Activated CD4-positive, alpha-beta memory T cell treated with anti-CD3 and anti-CD28 coated beads, Interleukin-2, amount 10 ng/mL, durations not matched to agents 7 days and 5 days (primary cell): ENCODE measurements at places on chromosomes 16 and 17. TPM values are rescaled to one million over a fixed set of nuclear protein-coding genes. Genes with fewer than 3 reads are reported as not detected.

- DNase-seq: no peak
These were observed 72.6 kb downstream of the TMEM100 start for GRCh38 chr17:55649957-55650597.

GRCh38 chr17:27417596-27418365, 38.5 kb upstream of the KSR1 start:
- no peak for DNase-seq

- no peak for DNase-seq
These were observed 346.9 kb downstream of the FOXL1 start for GRCh38 chr16:86925067-86925791.

DNA sequence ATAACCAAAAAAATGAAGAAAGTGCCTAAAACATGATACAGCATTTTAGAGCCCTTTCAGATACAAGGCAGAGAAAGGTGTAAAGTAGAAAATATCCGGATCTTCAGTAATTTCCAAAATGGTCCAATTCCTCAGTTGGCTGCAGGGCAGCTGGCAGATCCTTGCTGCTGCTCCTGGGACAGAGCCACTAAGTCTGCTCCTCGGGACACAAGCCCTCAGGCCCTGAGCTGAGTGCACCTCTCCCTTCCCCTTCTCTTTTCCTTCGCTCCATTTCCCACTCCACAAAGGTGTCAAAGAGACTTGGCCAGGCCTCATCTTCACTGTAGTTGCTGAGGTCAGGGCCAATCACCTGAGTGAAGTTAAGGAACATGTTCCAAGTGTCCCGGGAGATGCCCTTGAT, 40.5 kb downstream of the DCUN1D3 start:
- DNase-seq: no peak

DNA sequence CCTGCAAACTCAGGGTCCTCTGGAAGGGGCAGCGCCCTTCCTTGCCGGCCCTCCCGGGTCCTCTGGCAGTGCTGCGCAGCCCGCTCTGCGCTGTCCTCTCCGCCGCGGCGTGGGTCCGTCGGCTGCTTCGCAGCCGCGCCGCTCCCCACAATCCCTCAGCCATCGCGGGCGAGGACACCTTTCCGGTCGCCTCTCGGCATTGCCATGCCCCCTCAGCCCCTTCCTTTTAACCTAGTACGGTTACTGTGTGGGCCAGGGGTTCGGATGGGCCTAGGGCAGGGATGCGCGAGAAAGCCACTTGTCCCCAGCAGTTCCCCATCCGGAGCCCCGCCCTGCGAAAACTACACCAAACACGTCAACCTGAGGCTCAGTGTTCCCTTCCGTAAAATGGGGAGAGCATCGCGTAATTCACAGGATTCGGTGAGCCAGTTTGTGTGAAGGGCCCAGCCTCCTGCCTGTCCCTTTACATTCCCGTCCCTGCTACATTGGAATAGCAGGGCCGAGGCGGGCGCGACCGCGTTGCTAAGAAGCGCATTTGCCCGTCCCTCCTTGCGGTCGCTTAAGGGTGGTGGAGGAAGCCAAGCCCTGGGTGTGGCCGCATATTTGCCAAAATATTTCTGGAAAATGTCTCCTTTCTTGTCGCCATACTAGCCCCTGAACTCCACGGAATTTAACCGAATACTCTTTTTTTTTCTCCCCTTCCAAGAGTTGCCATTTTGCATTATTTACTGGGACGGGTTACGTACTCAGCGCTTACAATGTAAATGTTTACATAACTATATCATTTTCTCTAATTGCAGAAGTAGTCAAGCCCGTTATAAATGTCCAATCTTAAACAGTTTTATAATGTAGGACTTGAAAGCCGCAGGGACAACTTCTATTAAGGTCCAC, 13.2 kb downstream of the COPZ2 start:
- DNase-seq: peak; percentile 71

- DNase-seq: peak; percentile 42
These were observed 1.6 kb downstream of the CA4 start for GRCh38 chr17:60151355-60151754.

DNA sequence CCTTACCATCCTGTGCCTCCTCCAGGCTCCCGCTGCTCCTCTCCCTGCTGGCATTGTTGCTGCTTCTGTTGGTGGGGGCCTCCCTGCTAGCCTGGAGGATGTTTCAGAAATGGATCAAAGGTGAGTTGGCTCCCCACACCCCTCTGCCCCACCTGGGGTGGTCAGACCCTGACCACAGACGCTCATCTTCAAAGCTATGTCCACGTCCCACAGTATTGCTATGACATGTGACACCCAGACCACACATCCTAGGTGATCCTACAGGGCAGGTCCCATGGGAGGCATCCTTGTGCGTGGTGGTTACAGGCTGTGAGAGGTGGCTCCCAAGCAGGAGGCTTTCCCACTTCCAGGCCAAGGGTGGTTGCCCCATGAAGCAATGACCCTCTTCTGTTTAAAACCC, 11.0 kb downstream of the CD300A start:
- DNase-seq: no peak

DNA sequence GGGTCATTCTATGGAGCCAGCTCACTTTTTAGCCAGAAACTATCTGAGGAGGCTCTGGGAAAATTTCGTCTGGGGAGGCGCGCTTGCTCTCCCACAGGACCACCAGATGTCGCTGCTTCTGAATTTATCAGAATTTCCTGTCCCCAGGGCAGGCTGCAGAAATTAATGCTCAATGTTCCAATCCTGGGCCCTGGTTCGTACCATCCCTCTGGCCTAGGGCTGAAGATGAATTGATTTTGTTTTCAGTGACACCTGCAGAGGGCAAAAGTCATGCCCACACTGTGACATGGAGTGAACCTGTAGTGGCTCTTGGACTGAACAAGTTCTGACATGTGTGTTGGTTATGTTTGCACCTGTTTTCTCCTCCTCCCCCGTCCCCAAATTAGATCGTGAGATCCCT, 482.6 kb downstream of the NPIPA7 start:
- peak; percentile 57 for DNase-seq

GRCh38 chr17:13678841-13679240, 77.1 kb upstream of the HS3ST3A1 start:
- DNase-seq: no peak

DNA sequence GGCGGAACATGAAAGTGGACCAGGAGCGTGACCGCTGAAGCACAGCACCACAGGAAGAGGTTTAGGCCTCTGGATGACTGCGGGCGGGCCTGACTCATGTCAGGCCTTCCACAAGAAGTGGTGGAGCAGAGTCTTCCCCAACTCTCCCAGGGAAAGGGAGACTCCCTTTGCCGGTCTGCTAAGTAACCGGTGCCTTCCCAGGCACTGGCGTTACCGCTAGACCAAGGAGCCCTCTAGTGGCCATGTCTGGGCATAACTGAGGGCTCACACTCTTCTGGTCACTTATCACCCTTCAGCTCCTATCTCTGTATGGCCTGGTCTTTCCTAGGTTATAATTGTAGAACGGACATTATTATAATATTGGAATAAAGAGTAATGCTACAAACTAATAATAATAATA, 1931.9 kb downstream of the TP53TG3F start:
- DNase-seq: peak; percentile 19

GRCh38 chr16:4588386-4588785, 26.3 kb downstream of the UBALD1 start:
- no peak for DNase-seq

DNA sequence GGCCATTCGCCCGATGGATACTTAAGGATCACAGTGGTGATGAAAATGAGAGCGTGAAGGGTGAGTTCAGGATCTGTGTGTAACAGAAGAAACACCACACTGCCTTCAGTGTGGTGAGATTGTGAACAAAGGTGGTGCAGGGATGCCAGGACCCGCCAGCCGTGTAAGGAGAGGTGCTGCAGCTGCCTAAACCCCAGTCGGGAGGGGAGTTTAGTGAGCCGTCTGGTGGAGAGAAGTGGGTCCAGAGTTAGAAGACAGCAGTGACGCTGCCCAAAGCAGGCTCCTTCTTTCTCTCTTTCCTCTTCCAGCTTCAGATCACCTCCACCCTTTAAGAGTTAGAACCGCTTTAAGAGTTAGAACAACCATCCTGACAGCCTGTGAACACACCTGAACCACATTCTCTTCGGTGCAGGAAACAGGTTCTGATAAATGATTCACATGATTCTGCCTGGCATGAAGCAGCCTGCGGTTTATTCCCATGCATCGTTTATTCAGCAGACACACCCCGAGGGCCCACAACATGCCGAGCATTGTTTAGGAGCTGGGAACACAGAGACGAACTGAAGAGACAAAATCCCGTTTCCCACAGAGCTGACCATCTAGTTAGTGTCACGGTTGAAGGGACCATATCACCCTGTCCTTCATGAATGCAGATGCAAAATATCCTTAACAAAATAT, 84.0 kb upstream of the DNAH17 start:
- DNase-seq: no peak

GRCh38 chr16:20889625-20890275, 10.4 kb downstream of the DCUN1D3 start:
- no peak for DNase-seq

GRCh38 chr17:79042421-79043190, 18.6 kb downstream of the C1QTNF1 start:
- peak; percentile 67 for DNase-seq

DNA sequence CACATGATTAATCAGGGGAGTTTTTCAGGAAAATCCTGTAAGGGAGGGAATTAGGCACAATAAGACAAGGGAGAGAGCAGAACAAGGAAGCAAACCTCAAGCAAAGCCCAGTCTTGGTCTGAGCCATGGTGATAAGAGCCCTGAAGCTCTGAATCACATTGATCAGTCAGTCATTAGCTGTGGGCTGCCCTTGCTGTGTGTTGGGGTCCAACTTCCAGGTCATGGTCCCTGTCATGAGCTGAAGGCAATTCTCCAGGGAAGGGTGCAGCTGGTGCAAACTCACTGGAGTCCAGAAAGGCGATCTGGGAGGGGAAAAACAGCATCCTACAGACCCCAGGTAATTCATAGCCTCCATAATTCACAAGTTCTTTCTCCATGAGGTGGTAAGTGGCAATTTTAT, 89.9 kb downstream of the CYLD start:
- DNase-seq: no peak

GRCh38 chr16:67644038-67644437, 906 bp upstream of the CARMIL2 start:
- no peak for DNase-seq

- no peak for DNase-seq
These were observed 10.5 kb upstream of the MSI2 start for GRCh38 chr17:57245786-57246185.

GRCh38 chr17:17191961-17192381, 14.2 kb downstream of the PLD6 start:
- DNase-seq: no peak

DNA sequence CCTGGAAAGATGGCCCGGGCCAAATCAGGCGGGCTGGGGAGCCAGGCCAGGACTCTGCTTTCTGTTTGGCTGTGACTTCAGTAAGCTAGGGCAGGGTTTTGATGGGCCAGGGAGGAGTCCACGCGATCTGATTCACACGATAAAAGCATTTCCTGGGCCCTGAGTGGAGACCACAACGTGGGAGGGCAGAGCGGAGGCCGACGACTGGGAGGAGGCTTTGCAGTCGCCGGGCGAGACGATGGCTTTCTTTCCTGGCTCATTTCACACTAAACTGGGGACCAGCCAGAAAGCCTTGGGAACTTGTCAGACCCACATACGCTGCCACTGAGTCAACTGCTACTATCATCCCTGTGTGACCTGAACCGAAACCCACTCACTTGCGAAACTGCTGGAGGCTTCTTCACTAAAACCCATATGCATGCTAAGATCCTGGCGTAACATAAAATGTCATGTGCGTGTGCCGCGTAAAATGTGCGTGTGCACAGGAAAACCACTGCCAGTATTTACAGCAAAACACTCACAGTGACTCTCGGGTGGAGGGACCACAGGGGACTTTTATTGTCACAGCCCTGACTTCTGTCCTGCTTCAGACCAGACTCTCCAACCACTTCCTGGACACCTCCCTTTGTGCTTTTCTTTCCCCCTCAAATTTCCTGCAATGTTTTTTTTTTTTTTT, 14.2 kb upstream of the RHBDF2 start:
- DNase-seq: peak; percentile 88

GRCh38 chr17:29070781-29071180, 27.8 kb downstream of the PIPOX start:
- no peak for DNase-seq

GRCh38 chr16:35733971-35734702, 2274.7 kb downstream of the TP53TG3F start:
- DNase-seq: no peak

GRCh38 chr17:6670571-6670970, 19.0 kb downstream of the C17orf100 start:
- no peak for DNase-seq

- no peak for DNase-seq
These were observed 20.8 kb upstream of the MYO15B start for GRCh38 chr17:75566834-75567233.

DNA sequence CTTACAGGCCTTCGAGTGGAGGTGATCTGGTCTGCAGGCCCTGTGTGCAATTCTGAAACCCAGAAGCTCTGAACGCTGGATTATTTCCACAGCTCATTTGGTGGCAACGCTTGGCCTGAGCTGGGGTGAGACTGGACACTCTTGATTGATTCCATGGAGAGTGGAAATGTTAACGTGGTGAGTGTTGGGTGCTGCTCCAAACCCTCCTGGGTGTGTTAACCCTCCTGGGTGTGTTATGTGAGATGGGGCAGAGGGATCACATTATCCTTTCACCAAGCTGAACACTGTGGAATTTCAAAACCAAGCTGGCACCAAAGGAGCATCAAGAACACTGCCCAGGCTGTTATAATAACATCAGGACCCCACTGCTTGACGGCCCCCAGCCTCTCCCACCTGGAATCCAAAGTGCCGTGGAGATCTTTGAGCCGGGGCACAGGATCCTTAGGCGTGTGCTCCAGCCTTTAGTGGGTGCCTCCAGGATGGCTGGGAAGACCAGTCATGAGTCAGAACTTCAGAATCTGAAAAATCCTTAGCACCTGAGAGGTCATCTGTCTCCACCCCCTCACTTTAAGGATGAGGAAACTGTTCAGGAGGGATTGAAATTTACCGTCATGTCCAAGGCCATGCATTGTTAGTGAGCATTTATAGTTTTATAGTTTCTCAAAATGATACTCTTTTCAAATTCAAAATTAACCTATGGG, 75.0 kb downstream of the RPTOR start:
- no peak for DNase-seq

- no peak for DNase-seq
These were observed 5.1 kb downstream of the PLCG2 start for GRCh38 chr16:81784072-81784795.

Gene VPS9D1
- 7.0 TPM for total RNA-seq

Gene SLC16A11
- 0.35 TPM for total RNA-seq

Gene P2RX1
- total RNA-seq: 0.45 TPM

Gene RNF227
- total RNA-seq: 3.6 TPM

Gene TBC1D26
- not detected for total RNA-seq

Gene HYDIN
- total RNA-seq: not detected

Gene DPEP2NB
- not detected for total RNA-seq

Gene PRAC1
- not detected for total RNA-seq

Gene G6PC3
- 19.9 TPM for total RNA-seq

Gene SLC13A2
- total RNA-seq: not detected

Gene CDH11
- total RNA-seq: not detected

Gene NUFIP2
- 65.3 TPM for total RNA-seq

Gene ITGAD
- total RNA-seq: not detected

Gene CMIP
- 58.3 TPM for total RNA-seq

Gene OTOP3
- not detected for total RNA-seq

Gene DNAAF1
- total RNA-seq: not detected
